Fibroblast of the conjunctiva (primary cell): ENCODE measurements at places on chromosomes 6 and 20.
A peak's percentile ranks its signal among the peaks of the same experiment; 100 is the strongest.

DNA sequence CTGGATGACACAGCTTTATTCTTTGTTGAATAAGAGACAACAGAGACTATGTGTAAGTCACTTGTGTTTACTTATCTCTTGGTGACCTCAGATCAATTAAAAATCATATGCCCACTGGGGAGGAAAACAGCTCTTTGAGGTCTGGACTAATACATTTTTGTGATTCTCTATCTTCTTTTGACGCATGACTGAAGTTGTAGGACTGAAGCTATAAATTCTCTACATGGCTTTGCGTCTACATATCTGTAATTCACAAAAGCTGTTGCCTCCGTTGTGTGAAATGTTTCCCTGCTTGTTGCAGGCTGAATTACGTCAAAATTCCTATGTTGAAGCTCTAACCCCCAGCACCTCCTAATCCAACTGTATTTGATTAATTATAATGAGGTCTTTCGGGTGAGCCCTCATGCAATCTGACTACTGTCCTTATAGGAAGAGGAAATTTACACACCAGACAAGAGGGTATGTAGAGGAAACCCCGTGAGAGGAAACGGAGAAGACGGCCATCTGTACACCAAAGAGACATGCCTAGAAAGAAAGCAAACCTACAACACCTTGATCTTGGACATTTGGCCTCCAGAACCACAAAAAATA, 481.6 kb downstream of the PRKN start:
- no peak for DNase-seq

- DNase-seq = no peak
Measured at GRCh38 chr6:154606457-154606856, 96.0 kb upstream of the CNKSR3 start.

DNA sequence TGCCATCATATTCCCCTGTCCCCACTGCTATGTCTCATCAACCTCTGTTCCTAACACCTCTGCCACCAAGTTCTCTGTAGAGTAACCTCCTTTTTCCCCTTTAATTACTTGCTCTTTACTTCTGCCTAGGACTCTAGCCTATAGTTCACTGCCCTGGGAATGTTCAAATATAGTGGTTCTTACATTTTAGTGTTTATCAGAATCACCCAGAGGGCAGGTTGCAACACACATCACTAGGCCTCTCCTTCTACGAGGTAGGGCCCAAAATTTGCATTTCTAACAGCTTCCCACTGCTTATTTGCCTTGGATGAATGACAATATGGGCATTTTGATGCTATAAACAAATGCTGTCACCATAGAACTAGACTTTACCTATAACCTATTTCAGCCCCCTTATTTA, 23.1 kb upstream of the C6orf141 start:
- no peak for DNase-seq

DNA sequence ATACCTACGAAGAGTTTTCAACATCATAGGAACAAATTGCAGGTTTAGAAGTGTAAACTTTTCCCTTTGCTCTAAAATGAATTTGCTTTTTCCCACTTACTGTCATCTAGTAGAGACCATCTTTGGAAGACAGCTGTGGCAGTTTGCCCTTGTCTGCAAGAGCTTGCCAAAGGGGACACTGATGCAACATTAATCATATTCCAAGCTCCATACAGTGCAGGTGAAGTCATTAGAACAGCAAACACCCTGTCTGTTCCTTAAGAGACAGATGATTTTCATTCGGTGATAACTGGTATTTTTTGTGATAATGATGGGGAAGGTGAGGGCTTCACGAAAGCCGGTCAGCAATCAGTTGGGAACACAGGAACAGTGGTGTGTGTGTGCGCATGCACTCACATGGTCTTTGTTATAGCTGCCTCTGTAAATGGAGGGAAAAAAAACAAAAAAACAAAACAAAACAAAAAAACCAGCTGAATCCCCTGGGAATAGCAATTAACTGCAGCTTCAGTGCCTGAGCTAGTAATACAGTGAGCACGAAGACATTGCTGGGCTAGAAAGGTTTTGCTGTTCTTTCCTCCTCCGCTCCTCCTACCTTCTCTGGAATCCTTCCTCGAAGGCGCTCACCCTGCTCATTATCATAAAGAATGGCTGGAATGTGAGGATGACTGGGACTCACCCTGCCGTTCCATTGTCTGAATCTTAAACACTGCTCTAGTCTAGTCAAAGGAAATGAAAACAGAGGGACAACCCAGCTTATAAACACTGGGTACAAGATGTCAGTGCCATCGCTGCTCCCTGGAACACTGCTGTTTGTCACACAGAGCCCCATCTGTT, 35.2 kb upstream of the KIF13A start:
- no peak for DNase-seq

DNA sequence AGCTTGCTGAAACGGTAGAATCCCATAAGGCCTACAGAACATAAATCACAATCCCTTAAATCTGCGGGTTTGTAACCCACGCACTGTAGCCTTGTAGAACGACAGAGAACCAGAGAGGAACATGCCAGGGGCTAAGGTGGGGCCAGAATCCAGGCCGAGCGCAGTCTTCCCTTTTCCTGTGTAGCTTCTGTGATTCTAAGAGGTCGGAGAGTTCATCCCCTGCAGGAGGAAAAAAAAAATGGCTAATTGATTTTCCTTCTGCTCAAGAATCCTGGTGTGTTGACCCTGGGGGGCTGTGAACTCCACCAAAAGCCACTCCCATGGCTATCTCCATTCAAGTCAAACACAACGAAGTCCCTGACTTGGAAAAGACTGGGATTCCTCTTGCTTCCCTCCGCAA, 96.3 kb downstream of the SPTLC3 start:
- DNase-seq = no peak

DNA sequence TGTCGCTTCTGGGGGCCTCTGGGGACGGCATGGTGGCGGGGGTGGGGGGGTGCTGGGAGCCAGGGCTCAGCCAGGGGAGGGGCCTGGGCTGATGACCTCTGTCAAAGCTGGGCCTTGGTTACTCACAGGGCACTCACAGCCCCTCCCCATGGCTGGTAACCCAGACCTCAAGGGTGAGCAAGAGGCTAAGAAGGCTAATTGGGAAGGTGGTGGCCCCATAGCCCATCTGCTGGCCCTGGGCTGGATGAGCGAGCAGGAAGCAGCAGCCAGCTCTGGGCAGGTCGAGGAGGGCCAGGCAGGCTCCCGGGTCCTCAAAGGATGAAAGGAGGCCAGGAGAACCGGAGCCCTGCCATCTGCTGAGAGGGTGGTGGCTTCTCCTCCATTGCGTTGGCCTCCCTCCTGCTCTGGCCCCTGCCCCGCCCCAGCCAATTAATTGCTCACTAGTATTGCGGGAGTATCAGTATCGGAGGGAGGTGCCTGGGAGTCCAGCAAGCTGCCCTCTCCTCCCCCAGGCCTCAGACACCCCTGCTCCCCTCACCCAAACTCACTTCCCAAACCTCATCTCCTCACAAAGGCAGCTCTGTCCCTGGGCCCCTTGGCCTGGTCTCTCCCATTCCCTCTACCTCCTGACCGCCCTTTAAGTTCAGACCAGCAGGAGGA, 1.0 kb upstream of the CDSN start:
- no peak for DNase-seq

DNA sequence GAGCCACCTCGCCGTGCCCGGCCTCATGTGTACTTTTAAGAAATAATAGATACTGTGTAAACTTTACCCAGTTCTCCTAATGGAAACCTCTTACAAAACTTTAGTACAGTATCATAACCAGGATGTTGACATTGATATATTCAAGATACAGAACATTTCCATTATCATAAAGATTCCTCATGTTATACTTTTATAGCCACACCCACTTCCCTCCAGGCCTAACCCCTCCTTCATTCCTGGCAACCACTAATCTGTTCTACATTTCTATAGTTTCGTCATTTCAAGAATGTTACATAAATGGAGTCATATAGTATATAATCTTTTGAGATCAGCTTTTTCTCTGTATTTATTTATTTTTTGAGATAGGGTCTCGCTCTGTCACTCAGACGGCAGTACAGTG, 52.6 kb upstream of the SALL4 start:
- DNase-seq = no peak

DNA sequence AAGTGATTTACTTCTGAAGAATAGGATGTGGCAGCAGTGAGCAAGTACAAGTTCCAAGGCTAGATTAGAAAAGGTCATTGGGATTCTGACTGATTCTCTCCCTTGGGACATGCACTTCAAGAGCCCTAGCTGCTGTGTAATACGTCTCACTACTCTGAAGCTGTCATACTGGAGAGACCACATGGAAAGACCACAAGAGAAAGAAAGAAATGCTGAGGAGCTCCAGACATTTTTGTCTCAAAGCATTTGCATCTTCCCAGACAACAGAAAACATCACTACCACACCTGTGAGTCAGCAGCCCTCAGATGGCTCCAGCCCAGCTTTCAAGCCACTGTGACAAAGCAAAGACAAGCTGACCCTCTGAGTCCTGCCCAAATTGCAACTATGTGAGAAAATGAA, 20.7 kb downstream of the TENT5A start:
- no peak for DNase-seq

DNA sequence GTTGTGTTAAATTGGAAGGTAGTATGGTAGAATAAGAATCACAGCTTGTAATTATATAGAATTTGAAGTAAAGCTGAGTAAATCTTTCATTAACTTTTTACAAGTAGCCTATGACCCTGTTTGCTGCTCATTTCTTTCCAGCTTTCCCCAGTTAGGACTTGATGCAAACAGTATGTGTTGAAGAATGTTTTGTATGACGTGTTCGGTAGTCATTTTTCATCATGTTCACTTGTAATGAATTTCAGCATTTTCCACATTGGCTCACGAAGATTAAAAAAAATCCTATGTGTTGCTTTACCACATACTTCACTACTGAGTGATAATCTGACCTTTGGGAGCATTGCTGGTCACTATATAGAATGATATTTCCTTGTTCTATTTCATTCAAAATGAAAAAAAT, 162.4 kb downstream of the CDKAL1 start:
- peak; percentile 78 for DNase-seq
